ENCODE measurements at places on chromosomes 5 and 9.

DNA sequence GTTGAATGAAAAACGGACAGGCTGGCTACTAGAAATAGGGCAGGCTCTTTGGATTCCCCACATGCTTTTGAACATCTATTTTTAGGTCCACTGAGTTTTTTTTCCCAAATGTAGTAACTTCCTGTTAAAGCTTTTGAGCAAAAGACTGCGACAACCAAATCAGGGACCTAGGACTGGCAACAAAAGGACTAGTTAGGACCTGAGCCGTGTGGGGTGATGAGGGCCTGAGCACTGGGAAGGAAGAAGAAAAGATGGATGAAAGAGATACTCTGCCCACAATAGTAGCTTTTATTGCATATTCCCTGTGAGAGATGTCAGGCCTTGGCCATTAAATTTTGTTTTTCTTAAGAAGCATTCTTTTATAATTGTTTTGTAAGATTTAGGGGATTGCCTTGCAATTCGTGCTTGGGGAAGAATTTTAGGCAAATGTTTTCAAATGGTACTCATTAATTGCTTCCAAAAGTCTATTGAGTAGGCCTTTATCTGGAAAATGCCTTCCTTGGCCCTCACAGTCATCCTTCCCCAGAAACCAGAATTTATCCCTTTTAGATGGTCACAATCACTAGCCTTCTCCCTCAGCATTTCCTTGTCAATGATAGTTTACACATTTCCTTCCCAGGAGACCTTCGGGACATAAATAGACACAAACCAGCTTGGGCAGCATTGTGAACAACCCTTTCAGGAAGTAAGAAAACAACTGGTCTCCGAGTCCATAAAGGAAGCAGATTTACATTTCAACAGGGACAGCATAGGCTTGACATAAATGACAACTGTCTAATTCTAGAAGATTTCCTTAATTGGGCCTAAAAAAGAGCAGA is 166.5 kb downstream of the RMI1 start:
- no peak for DNase-seq

- no peak for DNase-seq
Measured at GRCh38 chr5:132749506-132749905, 2.3 kb downstream of the CCNI2 start.

DNA sequence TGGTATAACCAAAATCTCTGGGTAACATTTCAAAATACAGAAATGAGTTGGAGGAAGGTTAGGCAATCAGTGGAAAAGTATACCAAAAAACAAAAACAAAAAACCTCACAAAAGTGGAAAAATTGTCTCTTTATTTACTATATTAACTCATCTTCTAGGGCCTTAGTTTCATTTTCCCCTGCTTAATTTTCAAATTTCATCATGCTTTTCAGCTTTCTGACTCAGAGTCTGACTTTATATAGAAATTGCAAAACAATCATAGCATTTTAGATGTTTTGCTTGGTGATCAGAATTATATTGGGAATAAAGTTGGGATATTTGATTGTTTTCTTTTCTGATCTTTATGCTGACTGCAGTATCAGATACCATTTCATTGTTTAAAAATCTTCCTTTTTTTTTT is 257.0 kb upstream of the PRR16 start:
- no peak for DNase-seq

GRCh38 chr5:124932791-124933600 is 186.6 kb upstream of the ZNF608 start:
- DNase-seq, result no peak

DNA sequence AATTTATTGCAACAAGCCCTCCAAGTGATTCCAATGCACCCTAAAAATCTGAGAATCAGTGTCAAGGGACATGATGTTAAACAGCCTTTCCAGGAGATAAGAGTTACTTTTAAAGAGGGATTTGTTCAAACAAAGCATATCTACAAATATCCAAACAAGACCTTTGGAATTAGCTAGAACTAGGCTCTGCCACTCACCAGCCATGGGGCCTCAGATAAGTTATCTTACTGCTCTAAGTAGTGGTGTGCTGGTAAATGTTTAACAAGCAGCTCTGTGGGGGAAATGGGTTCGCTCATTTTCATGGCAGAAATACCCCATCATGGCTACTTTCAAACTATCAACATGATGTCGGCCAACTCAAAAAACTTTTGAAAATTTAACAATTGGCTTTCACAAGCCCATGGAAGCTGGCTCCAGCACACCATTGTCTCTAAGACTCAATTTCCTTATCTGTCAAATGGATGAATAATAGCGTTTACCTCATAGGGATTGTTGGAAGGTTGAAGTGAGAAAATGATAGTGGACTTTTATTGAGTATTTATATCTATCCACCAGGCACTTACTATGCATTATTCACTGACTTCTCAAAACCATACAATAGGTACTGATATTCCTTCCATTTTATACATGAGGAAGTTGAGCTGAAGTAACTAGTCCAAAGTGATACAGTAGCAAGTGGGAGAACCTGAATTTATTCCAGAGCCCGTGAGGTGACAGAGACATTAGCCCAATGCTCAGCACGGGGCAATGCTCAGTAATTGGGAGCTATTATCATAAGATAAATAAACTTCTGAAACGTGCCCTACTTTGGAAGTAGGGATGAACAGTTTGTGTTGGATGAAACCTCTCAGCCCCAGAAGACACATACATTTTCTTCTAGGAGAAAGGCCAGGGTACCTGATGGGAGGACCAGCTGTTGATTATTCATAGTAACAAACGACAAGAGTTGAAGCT is 43.2 kb downstream of the SH3RF2 start:
- no peak for DNase-seq
